ENCODE measurements at places on chromosomes 11 and 22. TPM values are rescaled to one million over a fixed set of nuclear protein-coding genes. Genes with fewer than 3 reads are reported as not detected.

Gene UCP3
- 0.54 TPM for total RNA-seq

Gene CXCR5
- not detected for total RNA-seq

GRCh38 chr11:125918140-125918840 lies 14.0 kb downstream of the DDX25 start:
- no peak for DNase-seq

DNA sequence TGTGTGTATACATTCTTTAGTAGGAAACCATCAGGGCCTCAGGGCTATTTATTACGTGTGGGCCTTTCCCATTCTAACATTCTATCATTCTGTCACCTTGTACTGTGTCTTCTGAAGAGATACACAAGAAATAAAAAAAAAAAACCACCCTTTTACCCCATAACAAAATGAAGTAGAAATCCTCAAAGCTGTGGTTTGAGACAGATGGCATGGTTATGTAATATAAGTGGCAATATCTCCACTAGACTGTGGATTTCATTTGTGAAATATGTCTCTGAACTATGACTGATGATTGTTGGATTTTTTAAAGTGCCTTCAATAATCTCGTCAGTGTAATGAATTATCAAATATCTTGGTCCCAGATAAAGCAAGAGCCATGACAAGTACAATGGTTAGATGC lies 150.0 kb upstream of the BLID start:
- DNase-seq: no peak

GRCh38 chr11:114295676-114296604 lies at the start of gene NNMT:
Gene NNMT (plus strand): TSS chr11:114296399. CDS start chr11:114296557, 158 bp downstream.
- no peak for DNase-seq

- no peak for DNase-seq
Measured at GRCh38 chr22:44358709-44359440, 46.1 kb upstream of the SHISAL1 start.
